Stimulated activated CD8-positive, alpha-beta memory T cell treated with anti-CD3 and anti-CD28 coated beads, Interleukin-7, amount 100 ng/mL, for 1 hour (primary cell): ENCODE measurements at places on chromosomes 2 and 18.

DNA sequence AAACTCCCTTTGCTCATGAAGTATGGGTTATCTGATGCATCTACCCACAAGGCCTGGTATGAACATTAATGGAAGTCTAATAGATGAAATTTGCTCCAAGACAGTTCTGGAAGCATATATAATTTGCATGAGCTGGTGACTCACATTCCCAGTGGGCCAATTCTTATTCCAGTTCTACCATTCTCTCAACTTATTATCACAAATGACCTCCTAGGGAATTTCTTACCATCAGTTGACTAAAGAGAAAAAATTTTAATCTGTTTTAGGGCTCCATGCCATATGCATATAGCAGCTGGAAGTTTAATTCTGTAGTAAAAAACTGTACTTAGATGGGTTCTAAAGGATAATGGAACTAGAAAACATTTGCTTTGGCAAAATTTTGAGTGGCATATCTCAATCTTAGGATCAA, 165.2 kb upstream of the COL3A1 start:
- DNase-seq: no peak

DNA sequence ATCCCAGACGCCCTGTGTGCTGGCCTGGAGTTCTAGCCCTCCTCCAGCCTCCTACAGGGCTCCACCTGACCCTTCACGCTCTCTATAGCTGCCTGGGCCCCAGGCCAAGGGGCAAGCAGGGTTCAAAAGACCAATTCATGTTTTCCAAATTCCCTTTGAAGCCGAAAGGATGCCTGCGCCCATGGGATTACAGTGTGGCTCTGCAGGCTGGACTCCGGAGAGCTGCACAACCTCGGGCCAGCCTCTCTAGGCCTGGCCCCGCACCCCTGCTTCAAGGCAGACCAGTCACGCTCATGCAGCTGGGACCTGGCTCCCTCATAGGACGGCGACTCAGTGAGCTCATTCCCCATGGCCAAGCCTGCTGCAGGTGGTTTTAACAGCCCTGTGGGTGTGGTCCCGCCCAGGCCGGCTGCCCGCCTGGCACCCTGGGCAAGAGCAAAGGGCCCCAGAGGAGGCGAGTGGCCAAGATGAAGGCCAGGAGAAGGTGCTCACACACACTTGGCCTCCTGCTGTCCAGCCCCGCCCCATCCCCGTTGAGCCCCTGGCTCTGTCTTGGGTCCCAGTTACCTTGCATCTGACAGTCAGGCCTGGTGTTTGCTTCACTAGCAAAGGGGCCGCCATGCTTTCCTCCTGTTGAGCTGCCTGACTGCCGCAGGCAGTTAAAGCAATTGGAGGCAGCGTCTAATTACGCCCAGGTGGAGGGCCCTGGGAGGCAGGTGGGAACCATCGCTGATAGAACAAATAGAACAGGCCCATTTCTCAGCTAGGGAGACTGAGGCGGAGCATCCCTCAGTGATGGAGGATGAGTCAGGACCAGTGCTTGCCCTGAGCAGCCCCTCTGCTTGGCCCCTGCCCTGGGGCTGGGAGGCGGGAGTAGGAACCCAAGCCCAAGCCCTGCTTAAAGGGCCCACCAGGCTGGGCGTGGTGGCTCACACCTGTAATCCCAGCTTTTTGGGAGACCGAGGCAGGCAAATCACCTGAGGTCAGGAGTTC, 56.9 kb downstream of the SMAD7 start:
- DNase-seq: no peak

- DNase-seq: no peak
These were observed 5.9 kb downstream of the NCL start for GRCh38 chr2:231458368-231458767.

DNA sequence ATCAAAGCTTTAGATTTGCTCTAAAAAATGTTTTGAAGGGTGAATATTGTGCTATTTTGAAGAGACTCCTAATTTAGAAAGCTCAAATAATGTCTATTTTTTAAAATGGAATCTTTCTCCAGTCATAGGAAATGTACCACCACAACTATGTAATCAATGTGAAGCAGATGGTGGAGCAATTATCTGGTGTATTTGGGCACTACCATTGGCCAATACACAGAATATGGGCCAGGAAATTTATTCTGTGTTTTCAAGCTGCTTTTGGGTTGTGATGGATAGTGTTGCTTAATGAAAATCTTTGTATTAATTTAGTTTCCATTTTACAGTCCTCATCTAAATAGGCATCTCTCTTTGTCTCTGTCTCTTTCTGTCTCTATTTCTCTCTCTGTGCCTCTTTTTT, 17.1 kb upstream of the VWC2L start:
- no peak for DNase-seq

- no peak for DNase-seq
These were observed 47.3 kb downstream of the CABLES1 start for GRCh38 chr18:23182606-23183005.

DNA sequence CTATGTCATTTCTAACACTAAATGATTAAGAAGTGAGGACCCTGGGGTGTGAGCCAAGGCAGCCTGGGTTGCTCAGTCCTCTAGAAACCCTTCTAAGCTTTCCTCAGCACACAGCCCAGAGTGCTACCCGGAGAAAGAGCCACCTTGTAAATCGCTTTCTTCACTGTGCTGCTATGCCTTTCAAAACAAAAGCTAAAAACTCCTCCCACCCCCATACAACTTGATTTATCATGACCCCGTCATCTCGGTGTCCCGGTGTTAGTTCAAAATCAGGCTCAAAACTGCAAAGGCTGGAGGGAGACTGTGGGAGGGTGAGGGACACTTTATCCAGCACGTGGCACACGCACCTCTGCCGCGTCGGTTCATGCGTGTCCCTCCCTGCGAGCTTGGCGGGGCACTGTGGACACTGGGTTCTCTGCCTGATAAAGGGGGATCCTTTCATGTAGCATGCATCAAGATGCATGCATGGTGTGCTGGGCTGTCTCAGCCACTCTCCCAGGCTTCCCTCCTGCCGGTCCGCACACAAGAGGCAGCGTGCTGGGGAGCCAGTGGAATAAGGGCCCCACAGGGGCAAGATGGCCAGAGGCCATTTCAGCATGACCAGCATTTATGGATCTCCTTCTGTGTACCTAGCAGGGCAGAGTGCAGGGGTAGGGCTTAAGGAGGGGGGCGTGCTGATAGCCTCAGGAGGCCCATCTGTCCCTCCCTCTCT, 170.4 kb downstream of the SMAD7 start:
- DNase-seq: no peak

- no peak for DNase-seq
These were observed 9.5 kb downstream of the HK2 start for GRCh38 chr2:74843433-74843832.

DNA sequence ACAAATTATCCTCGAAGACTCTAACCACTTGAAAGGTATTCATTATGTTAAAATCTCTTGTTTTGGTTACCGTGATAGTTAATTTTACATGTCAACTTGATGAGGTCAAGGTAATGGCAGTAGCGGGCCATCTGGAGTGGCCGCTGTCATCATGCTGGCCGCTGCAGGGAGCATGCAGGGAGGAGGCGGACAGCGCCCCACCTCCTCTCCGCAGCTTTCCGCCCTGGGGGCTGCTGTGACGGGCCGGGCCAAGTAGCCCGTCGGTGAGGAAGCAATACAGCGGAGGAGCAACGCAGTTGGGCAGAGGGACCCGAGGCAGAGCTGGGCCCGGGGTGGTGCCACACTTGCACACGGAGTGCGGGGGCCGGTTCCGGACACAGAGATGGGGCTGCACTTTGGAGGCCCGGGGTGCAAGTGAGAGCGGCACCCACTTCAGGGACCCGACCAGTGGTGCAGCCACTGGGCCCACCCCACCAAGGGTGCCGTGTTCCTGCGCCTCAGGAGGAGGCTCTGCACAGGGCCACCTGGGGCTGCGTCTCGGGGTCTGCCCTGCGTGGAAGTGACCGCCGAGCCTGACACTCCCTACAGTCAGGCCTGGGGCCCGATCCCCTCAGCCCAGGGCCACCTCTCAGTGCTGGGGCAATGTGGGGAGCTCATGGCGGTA, 452.4 kb downstream of the LRATD1 start:
- no peak for DNase-seq

- DNase-seq: no peak
These were observed 1.5 kb downstream of the LBX2 start for GRCh38 chr2:74497777-74498499.

GRCh38 chr2:239307221-239307569, 93.6 kb downstream of the HDAC4 start:
- DNase-seq: no peak

DNA sequence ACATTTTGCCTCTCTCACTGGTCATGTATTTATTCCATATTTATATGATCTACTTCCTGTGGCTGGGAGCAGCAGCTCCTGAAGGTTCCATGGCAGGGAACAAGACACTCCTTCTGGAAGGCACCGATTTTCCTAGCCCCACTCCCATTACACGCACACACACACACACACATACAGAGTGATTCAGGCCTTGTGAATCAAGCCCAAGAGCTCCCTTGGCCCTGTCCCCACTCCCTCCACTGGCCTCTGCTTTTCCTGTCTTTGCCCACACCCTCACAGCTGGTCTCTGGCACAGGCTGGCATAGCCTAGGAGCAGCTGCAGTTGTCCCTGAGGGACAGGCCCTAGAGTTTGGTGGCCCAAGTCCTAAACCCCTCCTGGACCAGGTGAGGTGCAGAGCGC, 201.7 kb downstream of the NAPG start:
- DNase-seq: no peak

DNA sequence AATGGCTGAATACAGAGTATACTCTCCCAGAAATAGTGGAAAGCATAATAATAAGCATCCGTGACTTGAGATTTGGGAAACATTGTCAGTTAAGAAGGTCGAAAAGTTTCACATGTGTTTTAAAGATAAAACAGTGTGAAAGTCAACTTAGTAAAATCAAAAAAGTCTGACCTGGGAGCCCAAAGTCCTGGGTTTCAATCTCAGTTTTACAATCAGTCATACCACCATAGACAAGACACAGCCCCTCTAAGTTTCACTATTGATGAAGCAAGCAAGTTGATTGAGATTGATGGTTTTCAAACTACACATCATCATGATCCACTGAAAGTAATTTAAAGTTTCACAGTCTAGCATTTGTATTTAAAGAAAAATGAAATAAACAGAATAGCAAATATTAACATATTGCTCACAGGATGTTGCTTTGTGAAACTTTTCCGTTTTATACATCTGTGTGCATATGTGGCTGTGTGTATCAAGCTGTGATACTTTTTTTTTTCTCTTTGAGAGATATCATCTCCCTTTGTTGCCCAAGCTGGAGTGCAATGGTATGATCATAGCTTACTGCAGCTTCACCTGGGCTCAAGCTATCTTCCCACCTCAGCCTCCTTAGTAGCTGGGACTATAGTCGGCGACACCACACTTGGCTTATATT, 71.1 kb downstream of the PIK3C3 start:
- no peak for DNase-seq

GRCh38 chr2:126542247-126542646, 113.7 kb upstream of the GYPC start:
- no peak for DNase-seq

- DNase-seq: no peak
These were observed 28.2 kb upstream of the SLC8A1 start for GRCh38 chr2:40480073-40480472.

DNA sequence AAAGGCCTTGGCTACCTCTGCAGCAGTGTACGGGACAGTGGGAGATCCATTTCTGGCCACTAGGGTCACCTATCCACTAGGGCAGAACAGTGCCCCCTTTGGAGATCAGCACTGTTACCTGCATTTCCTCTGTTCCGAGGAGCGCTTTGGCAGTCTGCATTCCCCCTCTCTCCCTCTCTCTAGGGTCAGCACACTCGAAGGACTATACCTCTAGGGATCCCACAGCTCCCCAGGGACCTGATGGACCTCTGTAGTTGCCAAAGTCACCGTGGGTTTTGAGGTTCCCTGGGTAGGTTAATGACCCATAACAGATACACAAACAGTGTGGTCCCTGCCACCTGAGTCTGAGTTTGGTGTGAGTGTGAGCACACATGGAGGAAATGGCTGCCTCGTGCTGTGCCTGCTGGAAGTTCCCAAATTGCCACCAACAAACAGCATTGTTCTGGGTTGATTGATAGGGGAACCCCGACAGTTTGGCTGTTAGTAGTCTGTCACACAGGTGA, 99.8 kb upstream of the VWC2L start:
- no peak for DNase-seq

- DNase-seq: no peak
These were observed 136.8 kb downstream of the NCK2 start for GRCh38 chr2:105881286-105882136.

DNA sequence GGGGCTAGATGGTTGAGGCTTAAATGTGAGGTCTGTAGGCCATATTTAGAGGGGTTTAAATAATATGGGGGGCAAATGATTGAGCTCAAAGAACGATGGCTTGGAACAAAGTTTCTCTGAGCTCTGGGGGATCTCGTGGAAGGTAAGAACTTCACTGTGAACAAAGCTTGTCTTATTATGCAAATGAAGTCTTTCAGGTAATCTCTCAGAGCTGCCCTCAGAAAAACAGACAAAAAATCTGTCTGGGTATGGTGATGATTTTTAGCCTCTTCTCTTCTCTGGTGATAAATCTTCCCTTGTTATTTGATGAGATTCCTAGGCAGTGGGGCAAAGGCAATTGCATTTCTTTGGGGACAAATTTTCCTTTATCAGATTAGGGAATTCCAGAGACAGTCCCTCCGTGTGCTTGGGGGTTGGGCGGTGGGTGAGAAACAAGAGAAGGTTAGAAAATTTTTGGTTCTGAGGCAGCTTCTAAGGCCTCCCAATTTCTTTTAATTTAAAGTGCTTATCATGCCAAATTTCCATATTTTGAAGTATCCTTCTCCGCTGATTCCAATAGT, 760.4 kb downstream of the TSN start:
- DNase-seq: no peak

DNA sequence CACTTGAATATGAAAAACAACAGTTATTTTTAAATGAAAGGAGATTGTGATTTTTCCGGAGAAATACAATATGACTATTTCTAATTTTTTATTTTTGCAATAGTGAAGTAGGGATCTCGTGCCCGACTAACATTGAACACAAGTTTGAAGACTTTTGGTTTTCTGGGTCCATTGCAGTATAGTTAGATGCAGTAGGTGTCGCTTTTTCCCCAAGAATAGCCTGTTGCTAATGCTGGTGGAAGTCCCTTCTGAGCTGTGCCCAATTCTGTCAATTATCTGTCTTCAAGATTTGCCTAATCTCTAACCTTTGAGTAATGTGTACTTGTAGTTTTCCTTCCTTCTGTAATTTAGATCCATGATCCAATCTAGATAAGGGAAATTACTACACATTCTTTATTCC, 36.5 kb downstream of the SEMA4F start:
- no peak for DNase-seq

DNA sequence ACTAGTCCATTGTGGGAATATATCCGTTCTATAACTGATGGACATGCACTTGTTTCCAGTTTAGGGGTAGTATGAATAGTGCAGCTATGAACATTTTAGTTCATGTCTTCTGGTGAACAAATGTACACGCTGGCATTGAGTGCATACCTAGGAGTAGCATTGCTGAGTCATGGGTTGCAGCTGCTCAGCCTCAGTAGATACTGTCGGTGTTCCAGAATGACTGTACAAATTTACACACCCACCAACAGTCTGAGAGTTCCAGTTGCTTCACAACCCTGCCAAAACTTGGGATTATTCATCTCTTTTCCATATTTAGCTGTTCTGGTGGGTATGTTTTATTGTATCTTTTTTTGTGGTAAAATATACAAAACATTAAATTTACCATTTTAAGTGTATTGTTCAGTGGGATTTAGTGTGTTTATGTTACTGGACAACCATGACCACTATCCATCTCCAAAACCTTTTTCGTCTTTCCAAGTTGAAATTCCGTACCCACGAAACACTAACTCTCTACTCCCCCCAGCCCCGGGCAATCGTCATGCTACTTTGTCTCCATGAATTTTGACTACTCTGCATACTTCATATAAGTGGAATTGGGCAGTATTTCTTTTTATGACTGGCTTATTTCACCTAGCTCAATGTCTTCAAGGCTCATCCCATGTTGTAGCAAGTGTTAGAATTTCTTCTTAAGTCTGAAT, 281.0 kb downstream of the PRKCE start:
- DNase-seq: no peak
